ENCODE measurements at places on chromosomes 7 and 10. TPM values are rescaled to one million over a fixed set of nuclear protein-coding genes. Genes with fewer than 3 reads are reported as not detected.

- H3K27me3 ChIP-seq: no peaks in the 10 kb centered on the region
- no peak overlapping the region for H3K4me3 ChIP-seq
- no peaks in the 10 kb centered on the region for H3K36me3 ChIP-seq
- no peak overlapping the region for H3K27ac ChIP-seq
- DNase-seq: no peak
- no peaks in the 10 kb centered on the region for H3K4me1 ChIP-seq
Observed at GRCh38 chr10:118167056-118167700, 120.4 kb upstream of the RAB11FIP2 start.

The AKR1C4 gene
- polyA plus RNA-seq: not detected

- H3K36me3 ChIP-seq: no peaks in the 10 kb centered on the region
- peaks cover 39% of the 10 kb centered on the region for H3K27me3 ChIP-seq
- H3K27ac ChIP-seq: no peak overlapping the region
- DNase-seq: no peak
Observed at GRCh38 chr10:43231523-43232078, 35.3 kb downstream of the RASGEF1A start.

- peaks cover 4% of the 10 kb centered on the region for H3K36me3 ChIP-seq
- H3K27ac ChIP-seq: no peak overlapping the region
- H3K4me1 ChIP-seq: no peaks in the 10 kb centered on the region
- no peak for DNase-seq
- H3K4me3 ChIP-seq: no peak overlapping the region
Observed at GRCh38 chr7:77313876-77314480, 102.2 kb downstream of the GSAP start.

GRCh38 chr10:86545101-86545500 is 23.5 kb upstream of the WAPL start:
- H3K4me1 ChIP-seq: no peaks in the 10 kb centered on the region
- H3K36me3 ChIP-seq: no peaks in the 10 kb centered on the region
- H3K27me3 ChIP-seq: no peaks in the 10 kb centered on the region

The EPC1 gene
- 48.5 TPM for polyA plus RNA-seq

GRCh38 chr7:92833766-92834506 is 2.4 kb downstream of the CDK6 start:
- peak overlapping the region; percentile 98 for H3K27ac ChIP-seq
- H3K36me3 ChIP-seq: no peaks in the 10 kb centered on the region
- peaks cover 20% of the 10 kb centered on the region for H3K27me3 ChIP-seq
- peak overlapping the region; percentile 95 for H3K4me3 ChIP-seq
- peak; percentile 59 for DNase-seq
- H3K4me1 ChIP-seq: peaks cover 32% of the 10 kb centered on the region

The STRIP2 gene
- polyA plus RNA-seq: 16.4 TPM

DNA sequence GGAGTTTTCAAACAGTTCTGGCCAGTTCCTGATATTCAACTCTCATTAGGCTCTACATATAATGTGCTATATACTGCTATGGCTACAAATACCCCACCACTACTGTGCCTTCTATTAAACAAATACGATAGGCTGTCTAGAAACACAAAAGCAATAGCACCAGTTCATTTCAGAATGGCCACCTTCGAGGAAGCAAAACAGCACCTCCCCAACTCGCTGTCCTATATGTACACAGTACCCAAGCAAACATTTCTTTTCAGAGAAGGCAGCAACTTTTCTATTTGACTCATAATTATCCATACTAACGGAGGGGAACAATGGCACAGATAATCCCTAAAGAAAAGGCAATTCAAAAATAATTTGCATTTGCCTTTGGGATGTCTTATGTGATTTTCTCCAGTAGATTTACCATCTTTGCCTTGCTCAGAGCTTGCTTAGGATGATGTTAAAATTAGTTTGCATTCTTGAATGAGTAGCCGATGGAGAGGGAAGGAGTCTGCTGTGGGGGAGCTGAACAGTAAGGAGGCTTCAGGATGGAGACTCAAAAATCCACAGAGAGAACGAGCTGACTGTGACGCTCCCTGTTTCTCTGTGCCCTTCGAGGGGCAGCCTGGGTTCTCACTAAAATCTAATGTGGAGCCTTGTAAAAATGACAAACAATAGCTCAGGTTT is 218.7 kb downstream of the FANK1 start:
- H3K4me3 ChIP-seq: no peak overlapping the region
- no peaks in the 10 kb centered on the region for H3K27me3 ChIP-seq
- no peaks in the 10 kb centered on the region for H3K4me1 ChIP-seq
- H3K27ac ChIP-seq: no peak overlapping the region
- DNase-seq: no peak

DNA sequence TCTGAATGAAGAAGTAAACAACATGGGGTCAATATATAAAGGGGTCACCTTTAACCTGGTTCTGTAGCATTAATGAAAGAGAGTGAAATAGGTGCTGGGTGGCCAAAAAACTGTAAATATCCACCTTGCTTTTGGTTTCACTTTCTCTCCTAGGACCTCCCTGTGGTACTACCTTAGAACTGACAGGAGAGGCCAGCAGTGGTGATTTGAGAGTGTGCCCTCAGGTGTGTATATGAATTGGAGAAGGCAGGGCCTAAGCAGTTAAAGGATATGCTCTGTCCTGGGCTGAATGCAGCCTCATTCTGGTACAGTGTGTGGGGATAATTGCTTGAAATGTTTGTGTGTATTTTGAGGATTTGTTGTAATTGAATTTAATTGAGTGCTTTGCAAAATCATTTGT is 62.0 kb downstream of the BBS9 start:
- H3K27me3 ChIP-seq: no peaks in the 10 kb centered on the region
- no peaks in the 10 kb centered on the region for H3K36me3 ChIP-seq
- no peaks in the 10 kb centered on the region for H3K4me1 ChIP-seq
- H3K27ac ChIP-seq: no peak overlapping the region
- no peak for DNase-seq

GRCh38 chr7:885893-886625 is 9.7 kb downstream of the GET4 start:
- no peak for DNase-seq
- no peak overlapping the region for H3K4me3 ChIP-seq
- H3K27ac ChIP-seq: no peak overlapping the region
- no peaks in the 10 kb centered on the region for H3K27me3 ChIP-seq
- H3K36me3 ChIP-seq: peaks cover 79% of the 10 kb centered on the region

DNA sequence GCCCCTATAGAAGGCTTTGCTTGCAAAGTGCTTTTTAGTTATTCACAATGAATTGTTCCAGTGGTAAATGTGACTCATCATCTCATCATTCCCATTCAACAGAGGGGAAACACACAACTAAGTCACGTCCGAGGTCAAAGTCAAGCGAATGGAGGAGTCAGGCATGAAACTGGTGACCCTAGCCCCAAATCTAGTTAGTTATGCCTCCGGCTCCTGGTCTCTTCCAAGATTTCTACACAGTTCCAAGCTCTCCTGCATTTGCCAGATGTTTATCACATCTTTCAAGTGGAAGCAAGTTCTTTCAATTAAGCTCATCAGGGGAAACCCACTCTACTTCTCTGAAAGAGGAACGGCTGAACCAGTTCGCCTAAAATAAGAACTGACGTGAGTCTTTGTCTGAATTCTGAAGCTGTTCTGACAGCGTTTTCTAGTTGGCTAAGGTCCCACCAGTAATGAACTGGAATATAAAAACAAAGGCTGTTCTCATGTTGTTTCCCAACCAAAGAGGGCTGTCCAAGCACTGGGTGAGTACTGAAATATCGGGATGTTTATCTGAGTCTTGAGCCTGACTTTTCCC is 140.9 kb upstream of the NRBF2 start:
- H3K36me3 ChIP-seq: no peaks in the 10 kb centered on the region
- no peak for DNase-seq
- no peaks in the 10 kb centered on the region for H3K4me1 ChIP-seq
- no peak overlapping the region for H3K4me3 ChIP-seq

DNA sequence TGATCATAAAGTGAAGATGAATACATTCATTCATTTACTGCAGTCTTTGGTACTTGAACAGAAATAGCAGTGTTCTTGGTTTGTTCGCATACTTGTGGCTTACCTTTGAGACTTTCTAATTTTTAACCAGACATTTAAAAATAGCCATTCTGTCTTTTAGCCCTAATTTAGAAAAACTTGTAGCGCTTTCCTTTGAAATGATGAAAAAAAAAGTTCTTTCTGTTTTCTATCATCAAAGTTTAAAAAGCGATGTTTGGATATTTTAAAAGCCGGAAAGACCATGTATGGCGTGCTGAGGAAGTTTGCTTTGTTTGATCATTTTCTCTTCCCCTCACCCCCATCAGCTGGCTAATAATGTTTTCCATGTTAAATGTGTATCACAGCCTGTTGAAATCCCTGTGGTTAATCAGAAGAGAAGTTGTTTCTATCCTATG is 116.3 kb downstream of the CUX1 start:
- no peak for DNase-seq
- H3K36me3 ChIP-seq: no peaks in the 10 kb centered on the region
- no peaks in the 10 kb centered on the region for H3K27me3 ChIP-seq
- H3K4me1 ChIP-seq: peaks cover 27% of the 10 kb centered on the region
- H3K27ac ChIP-seq: peak overlapping the region; percentile 16
- H3K4me3 ChIP-seq: no peak overlapping the region

DNA sequence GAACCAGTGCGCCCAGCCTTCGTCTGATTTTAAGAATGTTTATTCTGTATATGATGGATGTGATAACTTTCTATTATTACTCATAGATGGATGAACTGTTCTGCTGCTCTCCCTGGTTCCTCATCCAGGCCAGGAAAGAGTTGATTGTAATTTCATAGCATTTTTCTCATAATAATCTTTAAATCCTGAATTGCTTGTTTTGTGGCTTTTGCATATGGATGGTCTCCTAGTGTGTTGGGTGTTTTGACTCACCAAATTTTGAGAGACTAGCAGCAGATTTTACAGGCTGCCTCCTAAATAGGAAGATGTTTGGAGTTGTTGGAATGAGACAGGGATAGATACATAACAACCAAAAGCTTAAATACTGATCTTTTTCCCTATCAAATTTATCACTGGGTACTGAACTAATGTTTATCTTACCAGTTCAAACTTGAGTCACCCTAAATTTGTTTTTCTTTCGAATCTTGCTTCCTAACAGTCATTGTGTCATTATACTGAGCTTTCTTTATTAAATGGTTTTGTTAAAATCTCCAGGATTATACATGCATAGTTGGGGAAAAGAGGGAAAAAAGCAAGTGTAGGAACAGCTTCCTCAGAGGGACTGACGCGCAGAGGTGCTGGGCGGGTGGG is 106.0 kb upstream of the GATA3 start:
- no peaks in the 10 kb centered on the region for H3K36me3 ChIP-seq
- H3K27me3 ChIP-seq: no peaks in the 10 kb centered on the region
- no peak overlapping the region for H3K4me3 ChIP-seq
- DNase-seq: no peak

DNA sequence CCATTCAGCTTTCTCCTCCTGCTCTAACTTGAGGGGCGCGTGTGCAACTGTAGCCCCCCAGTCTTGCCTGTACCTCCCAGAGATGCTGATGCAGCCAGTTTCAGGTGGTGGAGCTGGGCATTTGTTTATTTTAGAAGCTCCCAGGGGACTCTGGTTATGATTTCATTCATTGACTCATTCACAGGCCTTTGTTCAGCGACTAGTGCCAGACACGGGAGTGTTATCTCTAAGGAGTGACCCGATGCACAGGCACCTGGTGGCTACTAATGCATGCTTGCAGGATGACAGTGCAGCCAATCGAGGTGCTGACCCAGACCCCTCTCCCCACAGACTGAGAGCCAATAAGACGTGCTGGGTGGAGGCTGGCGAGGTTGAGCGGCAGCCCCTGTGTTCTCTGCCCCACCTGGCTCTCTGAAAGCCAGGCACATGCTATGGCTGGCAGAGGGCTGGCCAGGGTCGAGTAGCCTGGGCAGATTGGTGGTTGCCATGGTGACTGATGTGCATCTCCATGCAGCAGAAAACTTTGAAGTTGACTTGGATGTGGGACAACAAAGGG is 19.7 kb upstream of the SLC18A2 start:
- H3K36me3 ChIP-seq: no peaks in the 10 kb centered on the region
- peaks cover 21% of the 10 kb centered on the region for H3K4me1 ChIP-seq
- DNase-seq: peak; percentile 72
- no peak overlapping the region for H3K27ac ChIP-seq

GRCh38 chr10:12670004-12670403 is 320.7 kb downstream of the CAMK1D start:
- no peak overlapping the region for H3K4me3 ChIP-seq
- no peaks in the 10 kb centered on the region for H3K36me3 ChIP-seq
- no peak overlapping the region for H3K27ac ChIP-seq
- no peaks in the 10 kb centered on the region for H3K27me3 ChIP-seq

The ZNF680 gene
- polyA plus RNA-seq: 16.8 TPM

The CREB5 gene
- polyA plus RNA-seq: 15.3 TPM

DNA sequence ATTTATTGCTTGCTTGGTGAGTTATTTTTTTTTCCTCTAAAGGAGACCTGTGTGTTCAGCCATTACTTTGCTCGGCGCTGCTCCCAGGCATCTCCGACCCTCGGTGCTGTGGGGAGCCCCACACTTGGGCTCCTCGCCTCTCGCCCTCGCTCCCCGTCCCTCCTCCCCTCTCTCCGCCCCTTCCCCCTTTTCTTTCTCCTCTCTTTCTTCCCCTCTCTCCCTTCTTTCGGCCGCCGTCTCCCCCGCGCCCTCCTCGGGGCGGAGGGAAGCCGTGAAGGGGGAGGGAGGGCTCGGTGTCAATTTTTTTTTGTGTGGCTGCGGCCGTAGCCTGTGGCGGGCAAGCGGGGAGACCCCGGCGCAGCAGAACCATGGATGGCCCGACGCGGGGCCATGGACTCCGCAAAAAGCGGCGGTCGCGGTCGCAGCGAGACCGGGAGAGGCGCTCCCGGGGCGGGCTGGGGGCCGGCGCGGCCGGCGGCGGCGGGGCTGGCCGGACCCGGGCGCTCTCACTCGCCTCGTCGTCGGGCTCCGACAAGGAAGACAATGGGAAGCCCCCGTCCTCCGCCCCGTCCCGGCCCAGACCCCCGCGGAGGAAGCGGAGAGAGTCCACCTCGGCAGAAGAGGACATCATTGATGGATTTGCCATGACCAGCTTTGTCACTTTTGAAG is 1.1 kb downstream of the AUTS2 start:
- no peak overlapping the region for H3K27ac ChIP-seq
- no peaks in the 10 kb centered on the region for H3K27me3 ChIP-seq
- H3K36me3 ChIP-seq: no peaks in the 10 kb centered on the region
- peaks cover 19% of the 10 kb centered on the region for H3K4me1 ChIP-seq

GRCh38 chr10:86017841-86018734 is 348.5 kb downstream of the GRID1 start:
- peaks cover 11% of the 10 kb centered on the region for H3K4me1 ChIP-seq

The SYT15B gene
- 7.3 TPM for polyA plus RNA-seq

GRCh38 chr10:44178281-44178680 is 206.6 kb downstream of the CXCL12 start:
- H3K36me3 ChIP-seq: no peaks in the 10 kb centered on the region
- no peak overlapping the region for H3K4me3 ChIP-seq
- H3K4me1 ChIP-seq: no peaks in the 10 kb centered on the region
- no peaks in the 10 kb centered on the region for H3K27me3 ChIP-seq
- no peak overlapping the region for H3K27ac ChIP-seq

The GPR15LG gene
- polyA plus RNA-seq: not detected

- H3K27ac ChIP-seq: no peak overlapping the region
- no peak for DNase-seq
- no peaks in the 10 kb centered on the region for H3K27me3 ChIP-seq
- H3K36me3 ChIP-seq: no peaks in the 10 kb centered on the region
- no peaks in the 10 kb centered on the region for H3K4me1 ChIP-seq
Observed at GRCh38 chr7:95950698-95951097, 178.3 kb downstream of the DYNC1I1 start.

All from spinal cord (tissue), 10 donors.